ENCODE measurements at places on chromosomes 5 and 9.

- no peak for DNase-seq
These were observed 4.4 kb downstream of the CRB2 start for GRCh38 chr9:123360161-123361085.

- no peak for DNase-seq
These were observed 57.1 kb downstream of the RETREG1 start for GRCh38 chr5:16559702-16560101.

- no peak for DNase-seq
These were observed 9.5 kb downstream of the FGF18 start for GRCh38 chr5:171428809-171429542.

DNA sequence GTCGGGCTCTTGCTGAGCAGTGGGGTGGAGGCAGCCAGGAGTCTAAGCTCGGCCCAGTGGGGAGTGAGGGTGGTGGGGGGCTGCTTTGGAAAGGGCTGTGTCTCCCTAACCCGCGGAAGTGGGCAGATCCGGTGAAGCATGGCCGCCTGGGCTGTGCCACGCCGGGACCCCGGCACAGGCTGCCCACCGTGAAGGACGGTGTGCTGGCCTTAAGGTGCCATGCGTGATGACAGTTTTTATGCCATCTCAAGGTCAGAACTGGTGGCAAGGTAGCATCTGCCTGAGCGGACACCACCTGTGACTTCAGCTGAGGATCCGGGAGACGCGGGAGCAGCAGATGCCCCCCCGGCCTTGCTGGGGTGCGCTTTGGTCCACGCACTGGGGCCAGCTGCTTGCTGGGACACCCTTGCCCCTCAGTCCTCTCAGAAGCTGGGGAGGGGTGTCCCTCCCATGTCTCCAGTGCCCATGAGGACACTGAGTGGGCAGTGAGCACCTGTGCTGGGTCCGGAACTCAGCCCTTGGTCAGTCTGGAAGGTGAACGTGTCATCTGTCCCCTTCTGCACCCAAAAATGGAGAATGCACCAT, 53.9 kb downstream of the AHRR start:
- no peak for DNase-seq

Data from fibroblast of the conjunctiva (primary cell).